ENCODE measurements at places on chromosomes 11 and 22. TPM values are rescaled to one million over a fixed set of nuclear protein-coding genes. Genes with fewer than 3 reads are reported as not detected.

Gene ADAMTS8
- total RNA-seq, result 1.5 TPM

Gene FEN1
- 15.2 TPM for total RNA-seq

Gene CD248
- 5.2 TPM for total RNA-seq

Gene FOLR2
- total RNA-seq, result 7.3 TPM

Gene GALR3
- total RNA-seq, result not detected

Gene APOL4
- total RNA-seq, result 11.3 TPM

- DNase-seq, result no peak
Observed at GRCh38 chr11:92253421-92253820, 28.8 kb downstream of the FAT3 start.

- no peak for DNase-seq
Observed at GRCh38 chr22:49404576-49405241, 423.0 kb downstream of the BRD1 start.

DNA sequence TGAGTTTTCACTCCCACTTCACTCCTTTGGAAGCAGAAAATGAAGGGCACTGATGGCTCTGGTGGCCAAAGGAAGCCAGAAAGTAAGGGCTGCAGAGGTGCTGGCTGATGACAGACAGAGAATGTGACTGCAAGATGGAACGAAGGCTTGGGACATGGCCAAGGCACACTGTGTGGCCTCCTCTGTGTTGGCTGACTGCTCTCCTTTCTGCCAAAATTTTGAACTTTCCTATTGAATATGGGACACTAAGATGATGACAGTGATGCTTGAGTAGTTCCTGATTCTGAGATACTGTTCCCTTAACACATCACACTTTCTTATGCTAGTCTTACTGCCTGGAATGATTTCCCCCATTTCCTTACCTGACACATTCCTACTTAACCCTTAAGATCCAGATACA is 156.4 kb downstream of the SWAP70 start:
- peak; percentile 7 for DNase-seq

DNA sequence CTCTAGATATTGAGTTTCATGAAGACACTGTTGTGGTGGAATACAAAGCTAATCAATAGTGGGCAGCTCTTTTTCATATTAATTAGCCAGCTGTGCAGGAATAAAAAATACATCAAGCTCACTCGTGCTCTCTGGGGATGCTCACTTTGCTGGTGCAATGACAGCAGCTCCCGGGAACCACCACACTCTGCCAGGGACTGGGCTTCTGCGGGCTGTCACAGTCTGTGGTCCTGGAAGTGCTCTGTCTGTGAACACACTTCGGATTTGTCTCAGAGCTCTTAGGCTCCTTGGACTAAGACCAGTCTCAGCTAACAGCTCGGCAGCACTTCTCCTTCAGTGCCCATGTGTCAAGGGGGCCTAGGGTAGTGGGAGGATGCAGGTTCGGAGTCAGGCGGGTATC is 393.5 kb downstream of the TENM4 start:
- no peak for DNase-seq

DNA sequence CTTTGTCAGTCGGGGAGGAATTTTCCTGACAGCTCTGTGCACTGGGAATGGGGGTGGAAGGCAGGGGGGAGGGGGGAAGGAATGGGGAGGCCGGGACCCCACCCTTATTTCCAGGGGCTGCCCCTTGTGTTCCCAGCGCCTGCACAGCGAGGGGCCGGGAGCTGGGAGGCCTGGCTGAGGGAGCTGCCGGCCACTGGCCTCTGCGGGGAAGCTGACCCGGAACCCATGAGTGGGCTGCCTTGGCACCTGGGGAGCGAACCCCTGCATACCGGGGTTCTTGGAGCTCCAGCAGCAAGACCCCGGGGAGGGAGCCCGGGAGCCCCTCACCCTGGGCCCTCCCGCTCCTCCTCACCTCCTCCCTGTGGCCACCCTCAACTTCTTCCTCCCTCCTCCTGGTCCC is 3.5 kb downstream of the H19 start:
- DNase-seq, result no peak

DNA sequence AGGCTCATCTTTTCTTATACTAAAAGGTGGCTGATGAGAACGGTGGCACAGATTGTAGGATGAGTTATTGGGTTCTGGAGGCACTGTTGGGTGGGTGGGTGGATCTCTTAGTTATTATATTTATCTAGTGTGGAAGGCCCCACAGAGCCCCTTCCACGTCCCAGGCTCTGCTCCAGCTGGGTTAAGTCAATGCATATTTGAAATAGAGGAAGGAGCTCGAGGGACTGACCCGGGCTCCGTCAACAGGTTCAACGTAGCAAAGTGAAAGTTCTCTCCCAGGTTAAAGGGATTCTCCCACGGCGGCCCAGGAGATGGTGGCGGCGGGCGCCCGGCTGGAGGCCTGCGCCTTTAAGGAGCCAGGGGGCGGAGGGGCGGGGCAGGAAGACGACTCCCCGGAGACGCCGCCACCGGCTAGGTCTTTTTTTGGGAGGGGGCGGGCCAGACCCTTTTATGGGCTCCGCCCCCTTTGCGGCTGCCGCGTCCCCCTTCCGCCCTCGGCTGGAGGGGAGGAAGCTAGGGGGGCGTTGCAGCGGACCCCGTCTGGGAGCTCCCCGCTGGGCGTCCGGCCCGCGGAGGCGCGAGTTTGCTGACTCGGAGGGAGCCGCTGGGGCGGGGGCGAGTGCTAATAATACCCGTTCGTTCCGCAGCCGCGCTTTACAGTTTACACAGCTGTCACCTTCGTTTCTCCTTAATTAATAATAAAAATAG is 1.5 kb upstream of the INPPL1 start:
- peak; percentile 45 for DNase-seq

DNA sequence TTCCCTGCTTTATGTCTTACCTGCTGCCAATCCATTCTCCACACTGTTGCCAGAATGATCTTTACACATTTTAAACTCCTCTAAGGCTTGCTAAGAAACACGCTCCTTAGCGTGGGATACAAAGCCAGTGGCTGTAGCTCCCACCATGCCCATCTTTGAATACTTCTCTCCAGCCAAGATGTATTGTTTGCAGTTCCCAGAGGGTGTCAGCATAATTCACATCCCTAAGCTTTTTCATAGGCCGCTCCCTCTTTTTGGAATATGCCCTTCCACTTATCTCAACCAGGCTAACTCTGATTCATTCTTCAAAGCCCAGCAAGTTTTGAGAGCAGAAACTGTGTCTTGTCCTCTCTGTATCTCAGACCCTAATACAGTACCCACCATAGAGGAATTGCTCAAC is 8.1 kb upstream of the UPK2 start:
- DNase-seq, result no peak

GRCh38 chr11:117465236-117465997 is 137.8 kb downstream of the CEP164 start:
- no peak for DNase-seq

GRCh38 chr22:35407362-35407761 is 7.4 kb downstream of the MCM5 start:
- DNase-seq, result no peak

DNA sequence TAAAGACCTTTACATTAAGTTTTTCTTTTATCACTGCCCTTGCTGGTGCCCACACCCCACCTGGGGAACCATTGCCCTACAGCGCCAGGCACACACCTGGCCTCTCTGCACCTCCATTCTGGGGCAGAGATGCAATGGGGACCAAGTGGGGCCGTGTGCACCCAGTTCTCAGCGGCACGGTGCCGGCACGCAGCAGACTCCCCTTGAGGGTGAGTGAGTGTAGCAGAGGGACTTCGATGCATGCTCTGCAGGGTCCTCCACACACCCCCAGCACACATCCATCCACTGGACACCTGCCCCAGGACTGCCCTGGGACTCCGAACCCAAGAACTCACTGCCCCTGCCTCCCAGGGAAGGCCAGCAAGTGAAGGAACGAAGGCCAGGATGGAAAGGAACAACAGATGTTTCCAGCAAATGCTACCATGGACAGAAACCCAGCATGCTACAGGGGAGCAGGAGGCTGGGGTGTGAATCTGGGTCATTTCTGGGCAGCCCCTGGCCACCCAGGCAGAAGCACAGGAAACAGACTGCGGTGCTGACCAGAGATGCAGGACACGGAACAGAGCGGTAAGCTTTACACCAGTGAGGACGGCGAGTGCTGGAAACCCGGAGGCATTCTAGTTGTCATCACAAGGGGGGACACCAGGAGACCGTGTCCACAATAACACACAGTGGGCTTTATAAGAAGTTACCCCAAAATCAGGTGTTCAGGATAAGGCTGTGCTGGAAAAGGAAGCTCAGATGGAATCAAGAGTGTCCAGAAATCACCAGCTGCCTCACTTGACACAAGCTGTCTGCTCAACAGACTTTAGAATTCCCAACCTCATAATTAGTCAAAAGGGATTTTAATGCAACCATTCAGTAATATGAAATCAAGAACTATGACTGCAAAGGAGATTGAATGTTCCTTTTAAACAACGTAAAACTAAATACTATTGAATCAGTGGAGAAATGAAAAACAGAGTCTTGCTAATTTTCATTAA is 32.7 kb upstream of the MOB2 start:
- DNase-seq, result no peak

DNA sequence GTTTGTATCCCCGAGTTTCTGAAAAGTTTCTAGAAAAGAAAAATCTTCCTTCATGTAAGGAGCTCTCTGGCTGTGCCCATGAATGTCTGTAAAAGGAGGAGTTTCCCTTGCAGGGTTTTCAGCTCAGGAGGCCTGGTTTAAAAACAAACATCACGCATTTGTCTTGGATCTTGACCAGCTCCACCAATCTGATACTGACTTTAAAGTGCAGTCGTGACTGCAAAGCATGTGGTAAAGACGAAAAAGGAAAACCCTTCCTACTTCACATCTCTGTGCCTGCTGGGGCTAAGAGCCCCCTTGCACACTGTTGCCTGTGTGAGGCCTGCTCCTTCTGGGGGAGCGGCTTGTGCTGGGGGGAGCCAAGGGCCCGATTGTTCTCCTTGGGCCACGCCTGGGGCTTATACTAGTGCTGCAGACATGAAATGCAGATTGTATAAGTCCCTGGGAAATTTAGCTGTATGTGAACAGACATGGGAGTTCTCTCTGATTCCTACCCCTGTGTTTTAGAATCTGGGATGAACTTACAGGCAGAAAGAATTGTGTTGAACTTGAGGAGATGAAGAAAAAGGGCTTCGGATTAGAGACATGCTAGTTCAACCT is 62.1 kb downstream of the ADAMTS15 start:
- no peak for DNase-seq

DNA sequence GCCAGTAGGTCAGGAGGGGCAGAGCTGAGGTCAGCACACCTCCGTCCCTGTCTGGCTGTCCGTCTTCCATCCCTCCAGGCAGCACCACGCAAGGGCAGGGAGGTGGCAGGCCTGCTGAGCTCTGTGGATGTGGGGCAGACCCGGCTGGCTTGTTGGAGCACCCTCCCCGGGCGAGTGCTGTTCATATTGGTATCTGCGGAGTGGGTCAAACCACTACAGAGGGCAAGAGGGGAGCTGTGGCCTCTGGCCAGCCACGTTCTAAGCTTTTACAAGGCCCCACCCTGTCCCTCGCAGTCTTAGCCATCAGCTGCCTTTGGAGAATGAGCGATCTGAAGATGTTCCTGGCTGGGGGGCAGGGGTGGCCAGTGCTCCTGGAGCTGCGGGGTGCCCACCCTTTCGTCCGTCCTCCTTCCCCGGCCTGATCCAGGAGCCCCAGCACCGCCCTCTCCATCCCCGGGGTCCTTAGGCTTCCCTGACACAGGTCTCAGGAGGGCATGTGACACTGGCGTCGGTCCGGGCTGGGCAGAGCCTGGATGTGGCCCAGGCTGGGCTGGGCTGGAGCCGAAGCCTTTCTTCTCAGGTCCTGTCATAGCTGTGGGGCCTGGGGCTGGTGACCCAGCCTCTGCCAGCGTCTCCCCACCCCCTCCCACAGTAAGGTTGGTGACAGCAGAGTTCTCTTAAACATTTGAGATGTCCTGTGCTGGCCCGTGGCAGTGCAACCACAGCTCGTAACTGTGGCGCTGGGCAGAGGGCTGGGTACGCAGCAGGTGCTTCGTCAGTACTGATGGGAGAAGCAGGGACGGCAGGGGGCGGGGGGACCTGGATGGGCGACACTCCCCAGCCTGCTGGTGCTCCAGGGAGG is 31.7 kb upstream of the GRAMD4 start:
- no peak for DNase-seq

DNA sequence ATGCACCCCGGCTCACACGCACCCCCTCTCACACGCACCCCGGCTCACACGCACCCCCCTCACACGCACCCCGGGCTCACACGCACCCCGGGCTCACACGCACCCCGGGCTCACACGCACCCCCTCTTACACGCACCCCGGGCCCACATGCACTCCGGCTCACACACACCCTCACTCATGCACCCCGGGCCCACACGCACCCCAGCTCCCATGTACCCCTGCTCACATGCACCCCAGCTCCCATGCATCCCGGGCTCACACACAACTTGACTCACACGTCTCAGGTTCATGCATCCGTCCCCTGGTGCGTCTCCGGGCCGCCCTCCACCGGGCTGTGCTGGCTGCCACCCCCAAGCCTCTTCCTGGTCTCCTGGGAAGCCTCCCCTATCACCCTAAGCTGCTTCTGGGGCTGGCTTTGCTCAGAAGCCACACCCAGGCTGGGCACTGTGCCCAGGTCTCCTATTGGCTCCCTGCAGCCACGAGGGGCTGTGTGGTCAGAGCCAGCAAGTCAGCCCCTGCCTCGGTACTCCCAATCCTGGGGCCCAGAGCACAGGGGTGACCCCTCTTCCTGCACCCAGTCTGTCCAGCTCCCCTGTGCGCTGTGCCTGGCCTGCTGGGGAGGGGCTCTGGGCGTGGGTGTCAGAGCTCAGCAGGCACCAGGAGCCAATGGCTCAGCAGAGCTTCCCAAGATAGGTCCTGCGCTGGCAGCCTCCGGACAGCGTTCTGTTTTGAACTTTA is 16.9 kb downstream of the TSPAN4 start:
- DNase-seq, result peak; percentile 97

DNA sequence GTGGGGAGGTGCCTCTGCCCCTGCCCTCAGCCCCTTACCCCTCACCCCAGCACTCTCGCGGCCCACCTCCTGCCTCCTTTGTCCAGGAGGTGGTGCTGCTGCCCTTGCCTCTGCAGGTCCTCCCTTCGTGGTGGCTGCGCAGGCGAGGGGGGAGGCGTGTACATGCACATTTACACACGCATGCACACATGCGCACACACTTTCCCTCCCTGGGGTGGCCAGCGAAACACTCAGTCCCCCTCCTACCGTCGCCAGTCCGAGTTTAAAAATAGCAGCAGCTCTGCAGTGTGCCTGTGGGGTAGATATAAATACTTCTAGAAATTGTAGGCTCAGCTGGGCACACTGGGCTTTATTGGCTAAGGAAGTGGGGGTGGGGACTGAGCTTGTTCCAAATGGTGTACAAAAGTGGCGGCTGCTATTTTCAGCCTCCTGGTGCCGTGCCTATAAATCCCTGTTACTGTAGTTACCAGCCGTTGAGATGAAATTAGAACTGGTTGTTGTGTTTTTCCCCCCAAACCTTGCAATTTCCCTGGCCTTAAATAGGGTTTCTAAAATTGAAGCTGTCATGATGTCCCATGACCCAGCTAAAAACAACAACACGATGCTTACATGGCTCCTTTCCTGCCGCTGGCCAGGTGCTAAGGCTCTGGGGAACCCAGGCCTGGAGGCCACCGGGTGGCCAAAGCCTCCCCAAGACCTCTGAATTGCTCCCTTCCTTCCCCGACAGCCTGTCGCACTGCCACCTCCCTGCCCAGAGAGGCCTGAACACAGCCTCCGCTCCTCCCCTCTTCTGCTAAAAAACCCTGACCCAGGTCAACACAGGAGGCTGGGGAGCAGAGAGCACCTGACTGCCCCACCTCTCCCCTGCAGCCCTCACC is 12.4 kb downstream of the PICK1 start:
- peak; percentile 91 for DNase-seq

Measured in cerebellum (tissue), 4 donors.